ENCODE measurements at places on chromosomes 13 and 19.
A peak's percentile ranks its signal among the peaks of the same experiment; 100 is the strongest.

DNA sequence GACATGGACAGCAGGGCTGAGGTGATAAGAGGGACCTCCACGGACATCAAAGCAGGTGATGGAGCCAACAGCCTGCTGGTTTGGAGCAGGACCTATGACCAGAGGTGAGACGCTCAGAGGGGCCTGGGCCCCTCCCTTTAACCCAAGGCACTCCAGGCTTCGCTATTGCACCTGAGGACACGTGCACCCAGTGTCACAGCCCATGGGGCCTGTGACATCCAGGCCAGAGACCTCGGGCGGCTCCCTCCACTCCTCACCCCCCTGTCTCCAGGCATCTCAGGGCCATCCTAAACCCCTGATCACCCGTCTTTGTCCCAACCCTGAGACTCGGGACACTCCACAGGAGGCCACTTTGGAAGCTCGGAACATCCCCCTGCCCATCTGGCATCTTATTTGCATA, 12.9 kb downstream of the ADGRE5 start:
- DNase-seq, result no peak

DNA sequence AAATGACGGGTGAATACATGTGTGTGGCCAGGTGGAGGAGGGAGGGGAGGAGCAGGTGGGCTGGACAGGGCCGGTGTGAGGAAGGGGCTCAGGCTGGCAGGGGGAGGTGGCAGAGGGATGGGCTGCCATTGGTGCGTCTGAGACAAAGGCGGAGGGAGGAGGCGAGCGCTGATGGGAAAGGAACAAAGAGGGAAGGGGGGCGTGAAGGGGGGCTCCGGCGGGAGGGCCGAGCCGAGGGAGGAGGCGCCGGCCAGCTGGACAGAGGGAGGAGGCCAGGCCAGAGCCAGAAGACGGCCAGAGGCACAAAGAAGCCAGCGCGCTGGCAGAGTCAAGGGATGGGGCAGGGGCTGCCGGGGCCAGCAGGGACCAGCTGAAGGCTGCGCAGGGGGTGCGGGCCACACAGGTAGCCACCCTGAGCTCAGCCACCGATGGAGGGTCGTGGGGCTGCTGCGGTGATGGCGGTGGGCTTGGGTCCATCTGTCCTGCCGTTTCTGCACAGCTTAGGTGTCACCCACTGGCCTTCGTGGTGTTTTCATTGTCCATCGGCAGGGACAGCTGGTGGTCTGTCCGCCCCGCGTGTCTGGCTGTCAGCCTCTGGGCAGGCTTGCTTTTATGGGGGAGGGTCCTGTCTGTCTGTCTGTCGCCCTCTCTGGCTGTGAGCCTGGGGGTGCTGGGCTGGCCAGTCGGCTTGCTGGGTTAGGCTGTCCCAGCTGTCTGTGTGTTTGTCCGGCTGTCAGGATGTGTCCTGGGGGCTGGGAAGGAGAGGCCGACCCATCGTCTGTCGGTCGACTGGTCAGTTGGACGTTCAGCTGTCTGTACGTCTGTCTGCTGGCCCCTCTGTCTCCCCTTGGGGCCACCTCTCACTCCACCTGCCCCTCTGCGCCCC, 2.2 kb downstream of the APC2 start:
- DNase-seq, result no peak

- DNase-seq, result no peak
Measured at GRCh38 chr13:101231751-101232428, 184.4 kb downstream of the NALCN start.

GRCh38 chr13:98543378-98544103, 33.4 kb downstream of the STK24 start:
- no peak for DNase-seq

- no peak for DNase-seq
Measured at GRCh38 chr19:33616346-33616745, 5.4 kb upstream of the CHST8 start.

DNA sequence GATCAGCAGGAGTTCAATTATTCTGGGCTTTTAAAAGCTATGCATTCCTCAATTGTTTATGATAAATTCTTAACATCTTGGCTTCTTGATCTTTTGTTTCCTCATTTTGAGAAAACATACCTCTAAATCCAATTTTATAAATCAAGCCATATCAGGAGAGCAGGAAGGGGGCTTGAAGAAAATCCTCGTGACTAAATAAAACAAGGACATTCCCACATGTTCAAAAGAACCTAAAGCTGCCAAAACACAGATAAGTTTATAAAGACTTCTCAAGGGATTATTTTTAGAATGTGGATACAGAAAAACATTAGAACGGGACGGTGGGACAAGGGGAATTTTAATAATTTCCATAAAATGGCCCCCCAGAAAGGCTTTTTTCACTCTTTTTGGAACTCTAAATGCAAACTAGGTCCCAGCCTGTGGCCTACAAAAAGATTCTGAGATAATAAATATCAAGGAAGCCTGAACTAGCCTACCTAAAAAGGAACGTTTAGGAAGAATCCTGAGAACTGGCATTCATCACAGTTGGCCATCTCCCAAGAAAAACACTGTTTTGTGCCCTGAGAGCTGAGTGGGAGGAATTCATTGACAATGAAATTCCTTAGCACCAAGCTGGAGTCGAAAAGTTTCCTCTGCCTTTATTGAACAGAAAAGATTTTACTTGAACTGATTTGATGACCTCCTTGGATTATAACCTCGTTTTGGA, 30.1 kb downstream of the ZAR1L start:
- DNase-seq, result no peak

GRCh38 chr13:95115525-95115924, 185.7 kb downstream of the ABCC4 start:
- DNase-seq, result no peak

- DNase-seq, result no peak
Measured at GRCh38 chr19:45264781-45265317, 13.8 kb downstream of the MARK4 start.

- no peak for DNase-seq
Measured at GRCh38 chr13:36096461-36097416, 34.4 kb downstream of the DCLK1 start.

DNA sequence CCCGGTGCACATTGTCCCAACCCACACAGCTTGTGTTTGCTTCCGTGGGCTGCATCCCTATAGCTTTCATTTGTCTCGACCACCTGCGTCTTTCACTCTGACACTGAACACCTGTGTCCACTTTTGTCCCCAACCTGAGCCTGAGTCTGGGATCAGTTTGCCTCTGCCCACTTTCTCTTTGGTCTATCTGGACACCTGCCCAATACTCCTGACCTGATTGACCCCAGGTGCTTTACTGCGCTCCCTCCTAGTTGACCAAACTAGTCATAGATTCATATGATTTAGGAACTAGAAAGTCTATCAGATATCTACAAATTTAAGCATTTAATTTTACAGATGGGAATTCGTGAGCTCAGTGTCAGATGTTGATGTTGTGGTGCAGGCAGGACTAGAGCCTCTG, 209.9 kb downstream of the DCT start:
- DNase-seq, result no peak

- DNase-seq, result no peak
Measured at GRCh38 chr19:51367255-51367564, 1.0 kb upstream of the ETFB start.

DNA sequence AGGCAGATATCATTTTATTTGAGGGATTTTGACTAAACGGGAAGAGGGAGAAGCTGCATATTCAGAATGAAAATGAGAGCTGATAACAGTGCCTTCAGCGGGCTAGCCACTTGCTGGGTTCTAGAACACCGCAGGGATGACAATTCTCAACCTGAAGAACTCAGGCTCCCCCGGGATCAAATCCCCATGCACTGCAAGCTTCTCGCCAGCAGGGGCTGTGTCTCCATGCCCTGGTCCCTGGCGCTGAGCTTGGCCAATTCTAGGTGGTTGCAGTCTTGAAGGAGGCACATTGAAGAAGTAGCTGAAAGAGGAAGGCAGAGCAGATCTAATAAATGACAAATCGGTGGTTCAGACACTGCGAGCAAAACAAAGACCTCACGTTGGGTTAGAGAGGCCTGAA, 128.7 kb downstream of the UQCRFS1 start:
- no peak for DNase-seq

- no peak for DNase-seq
Measured at GRCh38 chr13:21246761-21247452, 70.4 kb downstream of the MRPL57 start.

DNA sequence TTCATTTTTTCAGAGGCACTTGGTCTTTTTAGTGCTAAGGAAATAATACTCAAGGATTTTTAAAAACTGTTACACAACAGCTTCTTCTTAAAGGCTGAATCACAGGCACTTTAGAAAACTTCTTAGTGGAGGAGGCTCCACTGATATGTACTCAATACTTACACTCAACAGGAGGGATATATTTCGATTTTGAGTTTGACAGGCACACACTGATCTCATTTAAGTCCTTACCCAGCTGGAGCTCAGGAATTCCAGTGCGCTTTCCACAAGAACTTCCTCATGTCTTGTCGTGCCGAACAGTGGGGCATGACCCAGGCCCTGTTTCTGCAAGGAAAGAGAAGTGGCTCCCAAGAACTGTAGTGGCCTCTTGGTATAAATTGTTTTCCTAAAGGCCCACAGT, 103.8 kb downstream of the RGCC start:
- no peak for DNase-seq

DNA sequence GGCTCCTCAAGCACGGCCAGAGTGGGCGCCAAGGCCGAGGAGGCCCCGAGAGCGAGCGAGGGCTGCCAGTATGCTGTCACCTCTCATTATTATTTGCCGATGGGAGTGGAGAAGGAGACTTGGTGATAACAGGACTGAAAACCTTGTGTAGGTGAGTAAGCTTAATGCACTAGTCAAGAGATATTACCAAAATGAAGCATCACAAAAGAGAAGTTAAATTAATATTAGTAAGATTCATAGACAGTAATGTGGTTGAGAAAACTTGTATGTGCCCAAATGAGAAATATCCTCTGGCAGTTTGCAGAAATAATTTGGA, 204.5 kb upstream of the SLITRK1 start:
- no peak for DNase-seq

GRCh38 chr19:52231154-52231910, 38.1 kb upstream of the ZNF766 start:
- DNase-seq, result no peak

DNA sequence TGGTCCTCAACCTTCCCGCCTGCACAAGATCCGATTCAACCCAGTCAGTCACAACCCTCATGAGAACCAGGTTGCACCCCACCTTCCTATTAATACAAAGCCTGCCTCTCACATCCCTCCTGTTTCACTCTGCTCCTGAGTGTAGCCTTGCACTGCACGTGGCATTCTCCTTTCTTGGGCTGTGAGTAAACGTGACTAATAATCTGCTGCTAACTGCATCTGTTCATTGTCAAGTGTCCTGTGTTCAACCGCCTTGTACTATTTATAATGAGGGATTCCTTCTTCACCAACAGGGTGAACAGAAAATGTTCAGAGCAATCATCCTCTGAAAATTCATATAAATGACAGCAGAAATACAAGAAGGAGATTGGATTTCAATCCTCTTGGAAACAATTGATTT, 1608.2 kb downstream of the SLITRK5 start:
- DNase-seq, result no peak

- peak; percentile 19 for DNase-seq
Measured at GRCh38 chr13:50594276-50595051, 249.0 kb downstream of the DLEU7 start.

GRCh38 chr13:97781891-97782305, 171.6 kb upstream of the IPO5 start:
- no peak for DNase-seq

- DNase-seq, result peak; percentile 38
Measured at GRCh38 chr13:20475927-20476691, 49.5 kb downstream of the CRYL1 start.

- DNase-seq, result no peak
Measured at GRCh38 chr13:113493315-113493951, 2.9 kb upstream of the DCUN1D2 start.

GRCh38 chr19:289651-290371, 1.4 kb downstream of the PLPP2 start:
- peak; percentile 10 for DNase-seq
